ENCODE measurements at places on chromosomes 7 and 10.

DNA sequence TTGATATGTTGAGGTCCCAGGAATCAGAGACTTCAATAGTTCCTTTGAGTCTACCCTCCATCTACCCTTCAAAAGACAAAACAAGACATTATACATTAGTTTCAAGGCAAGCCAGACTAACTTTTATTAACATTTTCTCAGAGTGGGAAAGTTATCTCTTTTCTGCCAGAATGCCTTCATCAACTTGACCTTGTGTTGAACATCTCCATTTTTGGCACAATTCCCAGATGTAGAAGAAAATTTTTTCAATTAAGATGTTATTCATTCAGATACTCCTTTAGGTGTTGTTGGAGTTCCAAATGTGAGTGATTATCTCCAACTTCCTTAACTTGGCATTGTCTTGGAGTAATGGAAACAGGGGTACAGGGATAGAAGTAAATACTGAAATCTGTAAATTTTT lies 59.1 kb downstream of the NRF1 start:
- DNase-seq: no peak

DNA sequence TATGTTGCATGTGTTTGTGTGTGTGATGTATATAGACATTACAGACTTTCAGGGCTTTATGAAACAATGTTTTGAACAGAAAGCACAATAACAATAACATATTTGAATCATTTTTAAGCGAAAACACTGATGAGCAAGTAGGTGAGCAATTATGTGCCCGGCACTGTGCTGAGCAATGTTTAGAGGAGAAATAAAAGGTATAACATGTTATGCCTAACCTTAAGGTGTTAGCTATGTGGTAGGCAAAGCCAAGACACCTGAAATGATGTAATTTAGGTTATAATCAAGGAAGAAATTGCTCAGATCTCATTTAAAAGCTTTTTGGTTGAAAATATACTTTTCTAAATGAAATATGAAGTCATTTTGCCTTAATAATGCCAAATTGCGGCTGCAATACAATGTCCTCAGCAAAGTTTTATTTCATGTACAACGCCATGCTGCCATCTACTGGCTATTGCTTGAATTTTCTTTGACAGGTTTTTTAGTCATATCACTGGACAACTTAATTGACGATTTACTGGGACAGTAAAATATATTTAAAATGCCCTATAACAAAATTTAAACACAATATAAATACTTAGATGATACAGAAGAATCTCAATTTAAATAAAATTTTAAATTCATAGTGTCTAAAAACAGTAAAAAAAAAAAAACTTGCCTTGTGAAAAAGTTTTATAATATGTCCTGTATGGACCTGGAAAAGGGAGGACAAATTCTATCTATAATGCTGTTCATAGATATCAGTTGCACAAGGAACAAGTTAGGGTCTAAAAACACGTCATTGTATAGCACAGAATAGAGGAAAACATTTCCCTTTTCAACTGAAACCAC lies 131.1 kb upstream of the CDK1 start:
- no peak for DNase-seq

GRCh38 chr10:49653273-49653929 lies 26.1 kb upstream of the C10orf53 start:
- no peak for DNase-seq

DNA sequence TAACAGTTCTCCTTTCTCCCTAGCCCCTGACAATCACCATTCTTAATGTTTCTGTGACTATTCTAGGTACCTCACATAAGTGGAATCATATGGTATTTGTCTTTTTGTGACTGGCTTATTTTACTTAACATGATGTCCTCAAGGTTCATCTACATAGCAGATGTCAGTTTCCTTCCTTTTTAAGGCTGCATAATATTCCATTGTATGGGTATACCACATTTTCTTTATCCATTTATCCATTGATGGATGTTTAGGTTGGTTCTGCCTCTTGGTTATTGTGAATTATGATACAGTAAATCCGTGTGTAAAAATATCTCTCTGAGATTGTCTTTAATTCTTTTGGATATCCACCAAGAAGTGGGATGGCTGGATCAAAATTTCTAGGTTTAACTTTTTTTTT lies 13.2 kb downstream of the BBS9 start:
- DNase-seq: no peak

- no peak for DNase-seq
Observed at GRCh38 chr7:109950256-109950655, 1140.7 kb upstream of the LRRN3 start.

GRCh38 chr7:91107460-91107859 lies 156.8 kb upstream of the FZD1 start:
- no peak for DNase-seq
